ENCODE measurements at places on chromosomes 13 and 19.
A peak's percentile ranks its signal among the peaks of the same experiment; 100 is the strongest.

GRCh38 chr13:30371649-30372265 is 50.5 kb upstream of the UBE2L5 start:
- no peak for DNase-seq

DNA sequence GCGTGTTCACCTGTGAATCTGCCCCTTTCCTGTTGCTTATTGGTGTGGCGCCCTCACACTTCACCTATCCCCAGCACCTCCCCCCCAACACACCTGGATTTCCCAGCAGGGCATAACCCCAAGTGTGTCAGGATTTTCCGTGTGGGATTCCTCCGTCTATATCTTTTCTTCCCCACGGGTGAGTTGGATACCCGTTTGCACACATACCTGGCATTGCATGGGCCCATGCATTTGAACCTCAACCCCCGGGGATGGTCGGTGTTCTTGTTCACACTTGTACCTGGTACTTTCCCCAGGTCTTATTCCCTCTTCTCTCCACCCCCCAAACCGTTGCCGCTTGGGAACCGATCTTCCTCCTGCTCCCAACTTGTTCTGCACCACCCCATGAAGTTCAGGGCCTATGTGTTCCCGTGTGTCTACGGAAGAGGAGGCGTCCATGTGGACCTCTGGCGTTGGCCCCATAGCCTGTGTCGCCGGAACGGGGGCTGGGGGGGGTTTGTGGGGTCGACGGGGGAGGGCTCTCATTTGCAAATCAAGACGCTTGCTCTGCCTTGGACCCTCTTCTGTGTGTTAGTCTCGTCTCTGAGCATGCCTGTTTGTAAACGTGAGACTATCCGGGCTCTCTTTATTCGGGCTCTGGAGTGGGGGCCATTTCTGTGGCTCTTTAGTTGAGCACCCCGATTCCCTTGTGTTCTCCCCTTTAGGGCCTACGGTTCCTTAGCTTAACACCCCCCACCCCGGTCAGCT is 1.7 kb downstream of the PRR12 start:
- DNase-seq, result no peak

DNA sequence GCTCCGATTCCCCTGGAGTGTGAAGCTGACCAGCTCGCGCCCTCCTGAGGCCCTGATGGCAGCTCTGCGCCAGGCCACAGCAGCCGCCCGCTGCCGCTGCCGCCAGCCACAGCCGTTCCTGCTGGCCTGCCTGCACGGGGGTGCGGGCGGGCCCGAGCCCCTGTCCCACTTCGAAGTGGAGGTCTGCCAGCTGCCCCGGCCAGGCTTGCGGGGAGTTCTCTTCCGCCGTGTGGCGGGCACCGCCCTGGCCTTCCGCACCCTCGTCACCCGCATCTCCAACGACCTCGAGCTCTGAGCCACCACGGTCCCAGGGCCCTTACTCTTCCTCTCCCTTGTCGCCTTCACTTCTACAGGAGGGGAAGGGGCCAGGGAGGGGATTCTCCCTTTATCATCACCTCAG is 20.3 kb downstream of the CKM start:
- DNase-seq, result no peak

DNA sequence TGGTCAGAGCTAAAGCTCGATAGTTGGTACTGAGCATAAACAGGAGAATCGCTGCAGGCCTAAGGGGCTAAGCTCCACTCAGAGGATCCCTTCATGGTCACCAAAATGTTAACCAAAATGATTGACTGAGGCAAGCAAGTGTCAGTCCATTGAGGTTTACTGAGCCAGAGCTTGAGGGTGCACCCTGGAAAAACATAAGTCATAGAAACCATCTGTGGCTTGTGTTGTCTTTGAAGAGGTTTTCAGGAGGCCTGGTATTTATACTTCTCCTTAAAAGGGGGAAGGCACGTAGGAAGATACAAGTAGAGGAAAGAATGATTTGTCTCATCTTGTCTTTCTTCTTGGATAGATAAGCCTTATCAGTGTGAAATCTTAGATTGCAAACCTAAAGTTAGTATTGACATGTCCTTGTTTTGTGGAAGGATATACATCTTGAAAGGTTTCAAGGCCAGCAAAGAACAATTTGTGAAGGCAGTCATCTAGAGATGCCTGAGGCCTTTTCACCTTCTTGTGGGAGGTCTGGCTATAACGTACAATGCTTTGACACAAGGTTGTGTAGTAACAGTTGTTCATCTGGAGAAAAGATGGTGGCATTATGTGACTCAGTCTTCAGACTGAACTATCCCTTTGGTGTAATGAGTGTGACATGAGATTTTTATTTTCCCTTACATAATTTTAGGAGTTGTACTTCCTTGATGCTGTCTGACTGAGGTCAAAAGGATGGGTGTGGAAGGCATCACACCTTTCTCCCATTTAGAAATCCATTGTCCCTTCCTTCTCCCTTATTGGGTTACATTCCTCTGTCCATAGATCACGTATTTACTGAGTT is 14.7 kb upstream of the CEACAM6 start:
- DNase-seq, result no peak

GRCh38 chr19:29804493-29804892 is 7.3 kb upstream of the CCNE1 start:
- DNase-seq, result no peak

- DNase-seq, result no peak
These were observed 75.6 kb downstream of the C13orf42 start for GRCh38 chr13:51035469-51035868.

GRCh38 chr13:25871389-25872125 is 180.3 kb downstream of the SHISA2 start:
- no peak for DNase-seq

- DNase-seq, result no peak
These were observed 55.9 kb downstream of the SACS start for GRCh38 chr13:23377579-23377978.

GRCh38 chr13:40506592-40507446 is 159.6 kb downstream of the FOXO1 start:
- DNase-seq, result no peak

DNA sequence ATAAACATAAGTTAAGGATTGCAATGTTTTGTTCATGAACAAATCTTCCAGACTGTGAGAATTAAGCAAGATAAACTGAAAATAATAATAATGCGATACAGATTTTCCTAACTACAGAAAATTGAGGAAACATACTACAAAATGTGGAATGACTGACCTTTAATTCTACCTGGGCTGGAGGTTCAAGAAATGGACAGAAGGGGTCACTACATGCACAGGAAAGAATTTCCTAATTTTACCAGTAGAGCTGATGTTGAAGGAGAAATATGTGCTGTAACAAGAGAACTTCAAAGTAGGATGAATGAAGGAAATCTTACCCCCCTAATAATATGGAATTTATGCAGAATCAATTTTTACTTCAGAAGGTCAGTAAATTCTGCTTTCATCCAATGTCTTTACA is 62.3 kb downstream of the ZNF627 start:
- peak; percentile 29 for DNase-seq

- no peak for DNase-seq
These were observed 5.6 kb upstream of the ATP8B3 start for GRCh38 chr19:1817553-1818179.

DNA sequence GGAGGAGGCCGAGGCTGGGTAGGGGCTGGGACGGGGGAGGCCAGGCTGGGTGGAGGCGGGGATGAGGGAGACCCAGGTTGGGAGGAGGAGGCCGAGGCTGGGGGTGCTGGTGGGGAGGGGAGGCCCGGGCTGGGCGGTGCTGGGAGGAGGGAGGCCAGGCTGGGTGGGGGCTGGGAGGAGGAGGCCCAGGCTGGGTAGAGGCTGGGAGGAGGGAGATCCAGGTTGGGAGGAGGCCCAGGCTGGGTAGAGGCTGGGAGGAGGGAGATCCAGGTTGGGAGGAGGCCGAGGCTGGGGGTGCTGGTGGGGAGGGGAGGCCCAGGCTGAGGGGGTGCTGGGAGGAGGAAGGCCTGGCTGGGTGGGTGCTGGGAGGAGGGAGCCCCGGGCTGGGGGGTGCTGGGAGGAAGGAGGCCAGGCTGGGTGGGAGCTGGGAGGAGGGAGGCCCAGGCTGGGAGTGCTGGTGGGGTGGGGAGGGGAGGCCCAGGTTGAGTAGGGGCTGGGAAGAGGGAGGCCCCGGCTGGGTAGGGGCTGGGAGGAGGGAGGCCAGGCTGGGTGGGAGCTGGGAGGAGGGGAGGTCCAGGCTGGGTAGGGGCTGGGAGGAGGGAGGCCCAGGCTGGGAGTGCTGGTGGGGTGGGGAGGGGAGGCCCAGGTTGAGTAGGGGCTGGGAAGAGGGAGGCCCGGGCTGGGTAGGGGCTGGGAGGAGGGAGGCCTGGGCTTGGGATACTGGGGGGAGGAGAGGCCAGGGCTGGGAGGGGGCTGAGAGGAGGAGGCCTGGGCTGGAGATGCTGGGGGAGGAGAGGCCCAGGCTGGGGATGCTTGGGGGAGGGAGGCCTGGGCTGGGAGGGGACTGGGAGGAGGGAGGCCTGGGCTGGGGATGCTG is 10.7 kb downstream of the TPGS1 start:
- no peak for DNase-seq

DNA sequence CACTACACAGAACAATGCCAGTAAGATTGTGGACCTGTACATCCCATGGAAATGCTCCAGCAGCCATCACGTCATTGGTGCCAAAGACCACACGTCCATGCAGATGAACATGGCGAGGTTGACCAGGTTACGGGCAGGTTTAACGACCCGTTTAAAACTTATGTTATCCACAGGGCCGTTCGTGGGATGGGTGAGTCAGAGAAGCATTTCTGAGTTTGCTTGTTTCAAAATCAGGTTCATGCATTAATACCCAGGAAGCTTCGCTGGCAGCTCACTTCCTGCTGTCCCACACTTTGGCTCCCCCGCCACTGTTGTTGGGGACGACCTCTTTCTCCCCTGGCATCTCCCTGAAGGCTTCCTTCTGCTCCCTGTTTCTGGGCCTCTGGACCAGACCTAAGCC is 194.1 kb downstream of the USP12 start:
- no peak for DNase-seq

DNA sequence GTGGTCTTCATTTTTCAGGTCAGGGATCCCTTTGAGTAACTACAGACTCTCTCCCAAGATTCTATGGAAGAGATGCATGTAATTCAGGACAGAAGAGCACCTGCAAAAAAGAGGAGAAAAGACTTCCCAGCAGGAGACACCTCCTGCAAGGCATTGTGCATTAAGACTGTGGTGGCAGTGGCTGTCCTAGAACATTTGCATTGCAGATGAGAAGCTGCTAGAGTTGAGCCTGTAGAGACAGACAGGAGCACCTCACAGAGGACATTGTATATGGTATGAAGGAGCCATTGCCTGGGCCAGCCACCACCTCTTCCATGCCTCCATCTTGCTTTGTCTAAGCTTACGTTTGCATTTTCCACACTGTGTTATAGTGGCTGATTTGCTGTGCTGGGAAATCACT is 11.2 kb upstream of the MYO16 start:
- no peak for DNase-seq

GRCh38 chr19:42366673-42367072 is 23.4 kb downstream of the CNFN start:
- no peak for DNase-seq

- DNase-seq, result no peak
These were observed 2.4 kb downstream of the SMG9 start for GRCh38 chr19:43752287-43752875.

GRCh38 chr19:45340899-45341453 is 426 bp downstream of the KLC3 start:
- DNase-seq, result no peak

GRCh38 chr13:33110386-33110712 is 94.1 kb downstream of the KL start:
- no peak for DNase-seq

GRCh38 chr13:51585696-51586095 is 1.4 kb downstream of the WDFY2 start:
- DNase-seq, result no peak

- DNase-seq, result no peak
These were observed 22.9 kb downstream of the RAB20 start for GRCh38 chr13:110538632-110539031.

DNA sequence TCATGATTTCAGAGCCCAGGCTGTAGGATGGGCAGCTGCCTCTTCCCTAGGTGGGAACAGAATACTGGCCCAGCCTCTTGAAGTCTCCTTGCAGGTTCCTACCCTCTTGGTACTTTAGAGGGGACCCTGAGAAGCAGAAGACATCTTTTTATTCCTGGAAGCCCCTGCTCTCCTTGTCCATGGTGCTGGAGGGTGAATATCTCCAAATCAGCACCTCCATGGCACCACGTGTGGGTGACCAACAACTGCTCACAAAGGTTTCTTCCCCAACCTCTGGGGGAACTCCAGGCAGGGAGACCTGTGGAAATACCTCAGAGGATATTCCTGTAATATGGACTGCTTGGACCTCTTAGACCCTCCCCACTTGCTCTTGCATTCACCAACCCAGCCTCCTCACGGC is 48.1 kb upstream of the TSHZ3 start:
- no peak for DNase-seq

GRCh38 chr13:109672545-109672944 is 113.8 kb downstream of the IRS2 start:
- no peak for DNase-seq

- no peak for DNase-seq
These were observed 19.2 kb upstream of the LPAR6 start for GRCh38 chr13:48431987-48432615.

DNA sequence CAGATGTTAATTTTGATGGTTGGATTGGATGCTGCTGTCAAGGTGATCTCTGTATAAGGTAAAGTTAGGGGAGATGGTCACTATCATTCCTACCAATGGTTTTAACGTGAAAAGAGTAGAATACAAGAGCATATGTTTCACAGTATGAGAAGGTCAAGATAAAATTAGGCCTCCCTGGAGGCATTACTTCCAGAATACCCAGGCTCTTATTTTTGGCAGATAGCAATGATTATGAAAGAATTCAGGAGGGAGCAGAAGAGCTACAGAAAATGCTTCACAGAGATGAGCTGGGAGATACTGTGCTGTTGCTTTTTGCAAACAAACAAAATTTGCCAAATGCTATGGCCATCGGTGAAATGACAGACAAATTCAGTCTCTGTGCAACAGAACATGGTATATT is 547.5 kb upstream of the SPRY2 start:
- DNase-seq, result no peak

DNA sequence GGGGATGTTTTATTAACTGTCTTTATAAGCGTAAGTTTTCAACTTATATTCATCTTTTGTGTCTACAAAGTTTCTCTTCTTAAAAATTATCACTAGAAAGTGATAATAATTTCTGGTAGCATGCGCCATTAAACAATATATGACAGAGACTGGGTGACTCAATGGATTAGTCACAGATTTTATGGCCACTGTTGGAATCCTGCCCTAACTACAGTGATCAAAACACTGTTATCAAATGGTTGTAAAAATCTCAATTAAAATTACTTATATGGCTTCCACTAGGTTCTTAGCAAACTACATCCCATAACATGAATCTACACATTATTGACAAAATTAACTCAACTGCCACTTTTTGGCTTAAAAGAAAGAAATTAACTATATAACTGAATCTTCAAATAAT is 350.0 kb downstream of the DACH1 start:
- no peak for DNase-seq
